Fibroblast of lung (primary cell): ENCODE measurements at places on chromosomes 7 and 10. TPM values are rescaled to one million over a fixed set of nuclear protein-coding genes. Genes with fewer than 3 reads are reported as not detected.

The NKX2-3 gene
- total RNA-seq: not detected in 2 replicates

The ESYT2 gene
- total RNA-seq: 83.0 and 93.0 TPM in 2 replicates

The TNPO3 gene
- 55.0 and 73.5 TPM in 2 replicates for total RNA-seq

The PSAP gene
- 1,180 and 1,808 TPM in 2 replicates for total RNA-seq

The CALY gene
- 0.26 TPM in 1 of 2 replicates, not detected in the other for total RNA-seq

The EPDR1 gene
- 43.4 and 59.6 TPM in 2 replicates for total RNA-seq

The CPXM2 gene
- 9.8 and 48.1 TPM in 2 replicates for total RNA-seq

The PNLIP gene
- not detected in 2 replicates for total RNA-seq

The NPC1L1 gene
- total RNA-seq: under 0.01 TPM in 2 replicates

The TAS2R41 gene
- not detected in 2 replicates for total RNA-seq

The STK31 gene
- under 0.01 and 0.17 TPM in 2 replicates for total RNA-seq

The CFAP70 gene
- 1.0 and 1.3 TPM in 2 replicates for total RNA-seq

The HOXA11 gene
- total RNA-seq: not detected in 2 replicates

The MET gene
- 29.8 and 44.4 TPM in 2 replicates for total RNA-seq

The CYTH3 gene
- 24.4 and 39.1 TPM in 2 replicates for total RNA-seq

The VWA2 gene
- total RNA-seq: under 0.01 and 0.17 TPM in 2 replicates

The HHEX gene
- 3.1 and 3.5 TPM in 2 replicates for total RNA-seq

The CYP2E1 gene
- 0.26 and 0.50 TPM in 2 replicates for total RNA-seq

The SEMA3C gene
- total RNA-seq: 203 and 310 TPM in 2 replicates

The KLF14 gene
- total RNA-seq: under 0.01 TPM in 2 replicates

The NET1 gene
- 32.1 and 45.4 TPM in 2 replicates for total RNA-seq

The NEURL1 gene
- total RNA-seq: under 0.01 TPM in 1 of 2 replicates, not detected in the other

The NANOS1 gene
- total RNA-seq: 1.0 and 1.2 TPM in 2 replicates

The LRMDA gene
- total RNA-seq: 1.0 and 2.0 TPM in 2 replicates

The NEUROD6 gene
- total RNA-seq: not detected in 2 replicates

The CALHM3 gene
- total RNA-seq: not detected in 2 replicates

The ITPRID1 gene
- not detected in 2 replicates for total RNA-seq

The TMEM213 gene
- not detected in 2 replicates for total RNA-seq

The IKZF1 gene
- total RNA-seq: under 0.01 TPM in 1 of 2 replicates, not detected in the other

The PLXDC2 gene
- 5.1 and 12.3 TPM in 2 replicates for total RNA-seq

The GALNT17 gene
- total RNA-seq: under 0.01 and 0.26 TPM in 2 replicates
